CD8-positive, alpha-beta memory T cell (primary cell): ENCODE measurements at places on chromosomes 5 and 9. TPM values are rescaled to one million over a fixed set of nuclear protein-coding genes. Genes with fewer than 3 reads are reported as not detected.

PHF24 gene
- not detected for polyA plus RNA-seq

PCDHGA1 gene
- polyA plus RNA-seq, result not detected

UNC5A gene
- polyA plus RNA-seq, result not detected

FBLL1 gene
- polyA plus RNA-seq, result not detected

GRCh38 chr5:75611311-75612225 is at the start of gene ANKDD1B:
ANKDD1B (plus strand) TSS chr5:75611453; CDS start chr5:75611635, 182 bp downstream.
- H3K4me1 ChIP-seq, result peaks cover 5% of the 10 kb centered on the region
- H3K36me3 ChIP-seq, result no peaks in the 10 kb centered on the region
- H3K4me3 ChIP-seq, result no peak within 1 kb of the TSS
- no peaks in the 10 kb centered on the region for H3K27me3 ChIP-seq
- no peak for DNase-seq

DNA sequence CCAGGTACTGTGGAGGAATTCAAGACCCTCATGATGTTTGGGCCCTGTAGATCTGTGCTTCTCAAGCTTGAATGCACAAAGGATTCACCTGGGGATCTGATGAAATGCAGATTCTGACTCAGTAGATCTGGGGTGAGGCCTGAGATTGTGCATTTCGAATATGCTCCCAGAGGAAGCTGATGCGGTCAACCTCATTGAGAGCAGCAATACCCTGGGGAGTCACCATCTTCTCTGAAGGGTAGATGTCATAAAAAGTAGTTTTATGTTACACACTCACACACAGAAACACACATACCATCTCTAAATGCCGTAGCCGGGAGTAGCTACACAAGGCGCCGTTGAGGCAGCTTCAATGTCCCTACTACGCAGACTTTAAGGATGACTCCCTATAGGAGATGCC is 55.8 kb upstream of the CPEB4 start:
- H3K27ac ChIP-seq, result no peak overlapping the region
- no peaks in the 10 kb centered on the region for H3K27me3 ChIP-seq
- H3K4me3 ChIP-seq, result no peak overlapping the region
- H3K4me1 ChIP-seq, result no peaks in the 10 kb centered on the region

GRCh38 chr9:92780206-92780605 is 15.6 kb upstream of the BICD2 start:
- no peak overlapping the region for H3K4me3 ChIP-seq
- no peak for DNase-seq
- no peaks in the 10 kb centered on the region for H3K4me1 ChIP-seq
- H3K36me3 ChIP-seq, result no peaks in the 10 kb centered on the region
- no peaks in the 10 kb centered on the region for H3K27me3 ChIP-seq
- H3K27ac ChIP-seq, result no peak overlapping the region

- no peak overlapping the region for H3K27ac ChIP-seq
- DNase-seq, result no peak
- no peaks in the 10 kb centered on the region for H3K36me3 ChIP-seq
- no peaks in the 10 kb centered on the region for H3K27me3 ChIP-seq
Observed at GRCh38 chr9:106875529-106875928, 12.6 kb downstream of the ZNF462 start.

DNA sequence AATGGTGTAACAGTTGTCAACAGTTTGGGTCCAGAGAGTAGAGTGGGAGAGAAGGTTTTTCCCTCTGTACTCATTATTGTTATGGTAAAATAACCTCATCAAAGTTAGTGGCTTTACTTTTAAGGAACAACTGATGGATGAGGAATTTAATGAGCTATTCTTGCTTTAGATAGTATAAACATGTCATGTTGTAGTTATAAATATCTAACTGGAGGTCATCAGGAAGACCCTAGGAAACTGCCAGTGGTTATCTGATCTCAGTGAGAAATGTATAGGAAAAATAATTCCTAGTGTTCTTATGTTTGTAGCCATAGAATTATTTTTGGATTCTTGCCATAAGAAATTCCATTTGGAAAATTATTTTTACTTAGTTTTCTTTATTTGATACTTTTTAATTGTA is 4.1 kb downstream of the ERCC6L2 start:
- DNase-seq, result no peak
- peaks cover 44% of the 10 kb centered on the region for H3K4me1 ChIP-seq
- no peaks in the 10 kb centered on the region for H3K27me3 ChIP-seq
- H3K36me3 ChIP-seq, result no peaks in the 10 kb centered on the region
- H3K27ac ChIP-seq, result no peak overlapping the region
- H3K4me3 ChIP-seq, result no peak overlapping the region

DNA sequence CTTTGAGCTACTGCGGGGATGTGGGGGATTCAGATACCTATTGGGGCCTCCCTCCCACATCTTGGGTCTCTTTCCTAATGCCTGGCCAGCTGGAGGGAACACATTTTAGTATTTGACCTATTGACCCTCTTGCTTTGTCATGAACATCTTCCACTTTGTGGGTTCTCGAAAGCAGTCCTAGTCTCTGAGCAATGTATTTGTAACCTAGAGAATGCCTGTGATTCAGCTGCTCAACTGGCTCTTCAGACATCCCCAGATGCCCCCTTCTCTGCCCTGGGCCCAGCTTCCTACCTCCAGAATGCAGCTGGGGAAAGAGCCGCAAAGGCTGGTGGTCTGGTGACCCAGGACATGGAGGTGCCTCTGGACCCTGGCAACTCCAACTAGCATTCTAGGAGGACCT is 32.2 kb downstream of the APTX start:
- DNase-seq, result no peak
- H3K4me1 ChIP-seq, result no peaks in the 10 kb centered on the region
- H3K36me3 ChIP-seq, result peaks cover 7% of the 10 kb centered on the region
- H3K27me3 ChIP-seq, result no peaks in the 10 kb centered on the region

DNA sequence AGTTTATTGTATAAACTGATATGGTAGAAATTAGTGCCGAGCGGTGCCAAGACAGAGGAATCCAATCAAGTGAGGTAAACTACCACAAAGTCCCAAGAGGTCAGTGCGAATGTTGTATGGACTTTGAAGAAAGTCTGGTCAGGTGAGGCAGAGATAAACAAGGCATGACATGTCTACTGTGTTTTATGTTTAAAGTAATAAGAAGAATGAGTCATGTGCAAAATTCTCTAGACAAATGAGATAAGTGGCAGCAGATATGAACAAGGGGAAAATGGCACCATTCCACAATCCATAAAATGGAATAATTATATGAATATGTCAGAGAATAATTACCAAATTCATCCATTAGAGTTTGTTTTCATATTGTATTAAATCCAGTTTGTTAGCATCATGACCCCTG is 364.1 kb upstream of the CCNH start:
- no peak for DNase-seq
- H3K4me3 ChIP-seq, result no peak overlapping the region
- H3K27ac ChIP-seq, result no peak overlapping the region
- H3K27me3 ChIP-seq, result peaks cover 2% of the 10 kb centered on the region

DNA sequence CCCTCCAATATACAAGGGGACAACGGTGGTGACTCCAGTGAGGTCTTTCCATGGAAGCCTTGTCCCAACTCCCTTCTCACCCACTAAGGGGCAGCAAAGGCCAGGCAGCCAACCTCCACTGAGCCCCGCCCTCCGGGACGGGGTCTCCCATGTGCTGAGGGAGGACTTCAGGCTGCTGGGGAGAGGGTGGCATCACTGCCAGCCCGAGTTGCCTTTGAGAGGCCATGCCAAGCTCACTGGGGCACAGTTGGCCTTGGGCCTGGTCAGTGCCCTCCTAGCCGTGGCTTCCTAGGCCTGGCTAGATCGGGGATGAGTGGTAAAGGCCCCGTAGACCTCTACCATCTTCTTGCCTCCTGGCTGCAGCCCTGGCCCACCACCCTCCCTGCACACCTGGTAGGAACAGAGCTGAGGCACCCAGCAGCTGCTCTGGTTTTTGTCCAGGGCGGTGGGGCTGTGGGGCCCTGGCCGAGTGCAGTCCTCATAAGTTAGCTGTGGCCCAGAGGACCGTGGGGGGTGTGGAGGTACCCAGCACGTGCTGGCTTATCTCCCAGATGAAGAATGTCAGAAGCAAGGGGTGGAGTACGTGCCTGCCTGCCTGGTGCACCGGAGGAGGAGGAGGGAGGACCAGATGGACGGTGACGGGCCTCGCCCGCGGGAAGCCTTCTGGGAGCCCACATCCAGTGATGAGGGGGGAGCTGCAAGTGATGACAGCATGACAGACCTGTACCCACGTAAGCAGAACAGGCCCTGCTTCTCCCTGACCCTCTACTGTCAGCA is 3.2 kb downstream of the SURF2 start:
- no peak overlapping the region for H3K4me3 ChIP-seq
- H3K27me3 ChIP-seq, result no peaks in the 10 kb centered on the region
- H3K36me3 ChIP-seq, result peaks cover 47% of the 10 kb centered on the region
- H3K27ac ChIP-seq, result no peak overlapping the region
- peaks cover 32% of the 10 kb centered on the region for H3K4me1 ChIP-seq

DNA sequence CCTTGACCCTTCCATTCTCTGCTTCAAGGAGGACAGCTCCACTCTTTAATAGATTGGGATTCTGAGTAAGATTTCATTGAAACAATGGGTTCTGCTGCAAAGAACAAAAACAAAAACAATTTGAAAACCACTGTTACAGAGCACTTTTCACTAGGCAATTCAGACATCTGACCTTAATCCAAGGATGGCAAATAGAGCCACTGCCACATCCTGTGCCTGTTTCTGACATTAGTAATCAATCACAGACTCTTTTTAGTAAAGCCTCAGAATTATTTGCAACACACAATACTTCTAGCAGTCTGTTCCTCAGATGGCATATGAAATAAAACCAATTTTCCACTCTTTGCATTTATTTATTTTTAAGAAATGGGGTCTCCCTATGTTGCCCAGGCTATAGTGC is 37.8 kb upstream of the NDFIP1 start:
- no peaks in the 10 kb centered on the region for H3K4me1 ChIP-seq
- H3K36me3 ChIP-seq, result no peaks in the 10 kb centered on the region
- no peak overlapping the region for H3K4me3 ChIP-seq
- H3K27ac ChIP-seq, result no peak overlapping the region
- no peaks in the 10 kb centered on the region for H3K27me3 ChIP-seq
- no peak for DNase-seq

DNA sequence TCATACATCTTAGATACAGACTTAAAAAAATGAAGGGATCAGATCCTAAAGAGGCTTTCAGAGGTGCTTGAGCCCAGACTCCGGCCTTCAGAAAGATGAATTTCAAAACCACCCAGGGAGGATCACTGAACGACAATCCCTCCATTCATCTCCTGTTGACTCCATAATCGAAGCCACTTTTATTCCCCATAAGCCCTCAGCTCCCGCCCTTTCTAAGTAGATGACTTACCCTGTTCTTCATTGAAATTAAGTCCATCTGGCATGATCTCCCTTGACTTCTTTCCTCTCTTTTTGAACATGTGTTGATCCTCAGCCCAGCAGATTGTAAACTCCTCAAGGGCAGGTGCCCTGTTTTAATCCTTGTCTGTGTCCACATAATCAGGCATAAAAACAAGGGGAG is 50.8 kb upstream of the ASTN2 start:
- H3K27ac ChIP-seq, result no peak overlapping the region
- H3K4me1 ChIP-seq, result no peaks in the 10 kb centered on the region
- H3K4me3 ChIP-seq, result no peak overlapping the region
- no peaks in the 10 kb centered on the region for H3K27me3 ChIP-seq
- no peak for DNase-seq
- H3K36me3 ChIP-seq, result no peaks in the 10 kb centered on the region

- H3K4me3 ChIP-seq, result no peak overlapping the region
- no peaks in the 10 kb centered on the region for H3K27me3 ChIP-seq
- no peak overlapping the region for H3K27ac ChIP-seq
- no peaks in the 10 kb centered on the region for H3K4me1 ChIP-seq
- H3K36me3 ChIP-seq, result no peaks in the 10 kb centered on the region
- no peak for DNase-seq
Observed at GRCh38 chr9:133645021-133645765, 9.0 kb downstream of the DBH start.

DNA sequence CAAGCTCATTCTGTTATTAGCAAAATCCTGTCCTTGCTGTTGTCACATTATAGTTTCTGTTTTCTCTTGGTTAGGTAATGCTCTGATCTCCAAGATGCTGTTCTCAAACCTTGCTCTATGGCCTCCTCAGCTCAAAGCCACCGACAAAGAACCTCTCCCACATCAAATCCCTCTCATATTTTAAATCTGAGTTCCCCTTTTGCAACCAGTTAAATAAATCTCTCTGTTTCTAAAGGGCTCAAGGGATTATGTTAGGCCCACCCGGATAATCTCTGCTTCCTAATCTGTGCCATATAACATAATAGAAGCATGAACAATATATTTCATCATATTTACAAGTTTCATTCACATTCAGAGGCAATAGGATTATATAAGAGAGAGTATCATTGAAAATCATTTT is 286.0 kb downstream of the CYLC2 start:
- H3K4me3 ChIP-seq, result no peak overlapping the region
- no peak overlapping the region for H3K27ac ChIP-seq
- no peaks in the 10 kb centered on the region for H3K4me1 ChIP-seq
- no peaks in the 10 kb centered on the region for H3K27me3 ChIP-seq
- no peaks in the 10 kb centered on the region for H3K36me3 ChIP-seq

GRCh38 chr5:125005266-125005665 is 258.8 kb upstream of the ZNF608 start:
- no peak overlapping the region for H3K27ac ChIP-seq
- H3K36me3 ChIP-seq, result no peaks in the 10 kb centered on the region
- no peak for DNase-seq
- H3K27me3 ChIP-seq, result no peaks in the 10 kb centered on the region

GRCh38 chr5:93340881-93341280 is 240.1 kb downstream of the NR2F1-AS1 start:
- H3K27me3 ChIP-seq, result no peaks in the 10 kb centered on the region
- no peak overlapping the region for H3K4me3 ChIP-seq
- H3K36me3 ChIP-seq, result no peaks in the 10 kb centered on the region
- DNase-seq, result no peak
- H3K4me1 ChIP-seq, result no peaks in the 10 kb centered on the region

GRCh38 chr5:59746241-59746765 is 147.2 kb downstream of the PDE4D start:
- H3K4me1 ChIP-seq, result no peaks in the 10 kb centered on the region
- no peak overlapping the region for H3K27ac ChIP-seq
- H3K36me3 ChIP-seq, result no peaks in the 10 kb centered on the region
- no peak for DNase-seq
- no peaks in the 10 kb centered on the region for H3K27me3 ChIP-seq
- no peak overlapping the region for H3K4me3 ChIP-seq

DNA sequence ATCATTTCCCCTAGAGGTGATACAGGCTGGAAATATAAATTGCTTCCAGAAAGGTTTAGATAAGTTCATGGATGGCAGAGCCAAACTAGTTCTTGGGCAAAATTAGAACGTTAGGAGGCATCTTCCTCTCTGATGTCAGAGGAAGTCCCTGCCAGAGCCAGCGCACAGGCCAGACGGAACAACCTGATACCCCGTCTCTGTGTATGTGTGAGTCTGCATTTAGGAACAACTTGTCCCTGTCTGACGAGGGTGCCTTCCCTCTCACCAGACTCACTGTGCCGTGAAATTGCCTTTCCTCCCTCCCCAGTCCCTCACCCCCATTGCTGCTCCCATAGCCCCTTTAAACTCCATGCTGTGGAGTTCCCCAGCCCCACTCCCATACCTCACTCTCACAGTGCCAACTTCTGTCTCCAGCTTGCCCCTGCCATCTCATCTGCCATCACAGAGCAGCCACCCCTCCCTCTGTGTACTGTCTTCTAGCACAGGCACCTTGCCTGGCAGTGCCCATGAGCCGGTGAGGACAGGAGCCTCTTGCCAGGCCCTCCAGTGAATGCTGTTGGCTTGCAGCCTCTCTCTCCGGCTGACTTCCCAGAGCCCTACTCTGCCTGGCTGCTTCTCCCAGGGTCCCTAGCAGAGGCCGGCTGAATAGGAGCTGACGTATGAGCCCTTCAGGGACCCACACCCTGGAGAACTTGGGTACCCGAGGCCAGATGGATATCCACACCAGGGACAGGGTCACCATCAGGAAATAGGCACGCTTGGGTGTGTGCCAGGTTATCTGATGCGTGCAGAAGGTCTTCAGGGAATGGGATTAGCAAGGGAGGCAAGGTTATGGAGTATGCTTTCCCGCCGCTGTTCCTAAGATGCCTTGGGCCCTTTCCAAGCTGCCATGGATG is 26.7 kb downstream of the UNC5A start:
- no peaks in the 10 kb centered on the region for H3K36me3 ChIP-seq
- H3K4me3 ChIP-seq, result no peak overlapping the region
- peaks cover 8% of the 10 kb centered on the region for H3K27me3 ChIP-seq
